ENCODE measurements at places on chromosomes 3 and 15.

DNA sequence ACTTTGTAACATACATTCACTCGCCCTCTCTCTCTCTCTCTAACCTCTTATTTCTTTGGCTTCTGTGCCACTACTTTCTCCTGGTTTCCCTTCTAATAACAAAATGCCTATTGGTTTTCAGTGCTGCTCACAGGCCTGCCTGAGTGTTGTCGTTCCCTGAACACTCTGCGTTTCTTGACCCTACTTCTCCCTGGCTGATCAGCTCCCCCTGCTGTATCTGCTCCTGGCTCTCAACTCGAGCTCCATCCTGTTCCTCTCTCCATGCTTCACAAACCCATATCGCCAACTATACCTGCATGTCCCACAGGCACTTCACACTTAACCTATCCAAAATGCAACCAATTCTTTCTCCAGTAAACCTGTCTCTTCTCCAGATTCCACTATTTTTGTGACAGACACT lies 111.4 kb downstream of the OPA1 start:
- DNase-seq = no peak

DNA sequence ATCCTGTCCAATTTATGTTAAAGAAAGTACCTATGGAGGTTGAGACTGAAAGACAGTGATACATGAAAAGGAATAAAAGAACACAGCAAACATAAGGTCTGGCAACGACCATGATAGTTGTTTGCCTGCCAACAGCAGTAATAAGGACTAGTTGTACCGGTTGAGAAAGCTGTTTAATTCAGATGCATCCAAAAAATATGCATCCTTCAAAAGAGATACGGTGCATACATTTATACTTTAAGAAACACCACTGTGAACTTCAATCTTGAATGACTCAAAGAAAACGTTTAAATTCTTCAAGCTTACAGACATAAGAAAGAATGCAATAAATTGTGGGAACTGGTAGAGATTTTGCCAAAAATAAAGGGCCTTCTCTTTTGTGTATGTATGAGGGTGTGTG lies 492.1 kb downstream of the NLGN1 start:
- no peak for DNase-seq

GRCh38 chr3:52830535-52831258 lies at the start of gene ITIH4:
TSS of gene ITIH4 (minus strand) at chr3:52830672. CDS start at chr3:52830642, 30 bp downstream.
- DNase-seq = no peak

DNA sequence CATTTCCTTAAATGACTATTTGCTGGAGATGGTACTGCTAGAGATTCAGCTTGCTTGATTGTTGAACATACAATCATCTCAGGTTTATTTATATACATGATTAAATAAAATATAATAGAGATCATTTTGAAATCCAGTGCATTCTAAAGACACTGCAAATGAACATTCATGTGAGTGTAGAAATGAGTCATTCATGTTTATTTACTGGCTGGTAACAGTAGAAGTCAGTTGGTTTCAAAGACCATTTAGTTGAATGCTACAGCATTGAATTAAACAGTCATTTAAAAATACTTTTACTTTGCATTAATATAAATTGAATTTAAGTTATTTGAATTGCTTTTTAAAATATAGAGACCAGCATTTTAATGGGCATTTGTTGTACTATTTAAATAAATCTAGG lies 551.9 kb upstream of the GOLIM4 start:
- no peak for DNase-seq

GRCh38 chr3:143731776-143732175 lies 116.5 kb downstream of the SLC9A9 start:
- no peak for DNase-seq

DNA sequence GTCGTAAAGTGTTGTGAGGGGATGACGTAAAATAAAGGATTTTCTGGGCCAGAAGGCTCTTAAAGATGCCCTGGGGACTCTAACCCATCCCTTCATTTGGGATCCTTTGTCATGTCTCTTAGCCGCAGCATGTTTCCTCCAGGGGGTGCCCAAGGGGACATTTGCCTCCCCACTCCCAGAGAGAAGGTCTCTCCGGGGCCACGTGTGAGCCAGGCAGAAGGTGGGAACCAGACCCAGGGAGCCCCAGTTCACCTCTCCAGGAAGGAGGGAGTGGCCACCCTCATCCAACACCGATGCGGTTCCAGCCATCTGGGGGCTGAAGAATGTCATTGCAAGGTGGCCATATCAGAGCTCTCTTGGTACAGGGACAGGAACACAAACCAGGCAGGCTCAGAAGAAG lies 25.2 kb downstream of the ST8SIA2 start:
- DNase-seq = no peak

- DNase-seq = no peak
These were observed 44.0 kb downstream of the MESD start for GRCh38 chr15:80945605-80946004.

- peak; percentile 33 for DNase-seq
These were observed 30.3 kb downstream of the CDC25A start for GRCh38 chr3:48157950-48158376.

DNA sequence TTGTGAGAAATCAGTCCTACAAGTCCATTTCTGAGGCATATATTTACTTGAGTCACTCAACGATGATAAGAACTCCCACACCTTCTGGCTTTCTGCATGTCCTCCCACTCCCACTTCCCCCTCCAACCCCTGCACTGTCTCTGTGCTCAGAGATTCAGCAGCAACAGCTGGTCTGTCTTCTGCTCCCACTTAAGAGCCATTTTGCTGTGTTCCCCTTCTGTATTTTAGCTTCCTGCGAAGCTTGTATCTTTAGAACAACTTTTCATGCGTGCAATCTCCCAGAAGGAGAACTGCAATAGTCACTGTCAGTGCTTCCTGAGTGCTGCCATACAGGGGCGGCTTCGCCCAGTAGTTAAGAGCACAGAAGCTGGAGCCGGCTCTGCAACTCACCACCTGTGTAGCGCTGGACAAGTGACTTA lies 90.0 kb upstream of the SPATA12 start:
- DNase-seq = no peak

DNA sequence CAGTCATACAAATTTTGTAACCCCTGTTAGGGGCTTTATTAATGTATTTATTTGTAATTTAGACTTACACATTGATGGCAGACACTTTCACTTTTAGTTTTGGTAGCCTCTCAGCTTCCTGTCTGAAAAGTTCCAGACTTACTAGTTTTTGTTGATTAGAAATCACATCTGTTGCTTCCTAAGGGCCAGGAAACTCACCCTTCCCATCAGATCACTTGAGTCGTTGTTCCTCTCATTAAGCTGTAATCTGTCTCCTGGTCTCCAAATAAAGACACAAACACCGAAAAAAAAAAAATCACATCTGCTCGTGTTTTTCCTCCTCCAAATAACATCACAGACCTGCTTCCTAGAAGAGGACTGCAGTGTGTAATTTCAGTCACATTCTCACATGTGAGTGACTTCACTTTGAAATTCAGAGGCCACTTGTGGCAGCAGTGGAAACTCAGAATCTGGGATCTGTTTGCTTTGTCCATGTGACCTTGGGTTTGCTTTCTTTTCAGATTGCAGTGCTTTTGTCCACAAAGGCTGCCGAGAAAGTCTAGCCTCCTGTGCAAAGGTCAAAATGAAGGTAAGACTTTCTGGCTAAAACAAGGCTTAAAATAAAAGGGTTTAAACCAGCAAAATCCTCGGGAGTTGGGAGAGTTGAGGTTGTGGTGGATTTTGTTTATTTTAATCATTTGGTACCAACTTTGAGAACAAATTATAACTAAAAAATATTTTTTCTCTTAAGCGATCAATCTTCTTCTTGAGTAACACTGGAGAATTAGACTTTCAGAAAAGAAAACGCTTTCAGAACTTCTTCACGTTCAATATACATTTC lies 87.0 kb downstream of the KLHL25 start:
- peak; percentile 66 for DNase-seq

GRCh38 chr3:23304424-23304823 lies 101.3 kb downstream of the UBE2E2 start:
- no peak for DNase-seq

DNA sequence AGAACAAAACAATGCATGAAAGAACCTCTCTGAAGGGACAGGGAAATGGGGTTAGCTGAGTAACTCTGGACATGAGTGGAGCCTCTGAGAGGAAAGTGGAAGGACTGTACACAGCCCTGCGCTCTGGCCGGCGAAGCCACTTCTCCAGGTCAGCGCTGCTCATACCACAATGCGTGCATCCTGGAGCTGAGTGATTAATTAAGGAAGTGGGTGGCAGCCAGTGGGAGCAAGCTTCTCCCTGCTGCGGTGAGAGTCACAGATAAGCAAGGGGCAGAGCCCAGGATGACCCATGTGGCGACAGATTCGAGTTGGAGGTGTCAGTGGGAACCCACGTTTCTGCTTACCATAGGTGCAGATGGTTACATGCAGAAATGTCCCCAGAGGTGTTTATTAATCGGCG lies 48.0 kb downstream of the KLF15 start:
- DNase-seq = no peak

DNA sequence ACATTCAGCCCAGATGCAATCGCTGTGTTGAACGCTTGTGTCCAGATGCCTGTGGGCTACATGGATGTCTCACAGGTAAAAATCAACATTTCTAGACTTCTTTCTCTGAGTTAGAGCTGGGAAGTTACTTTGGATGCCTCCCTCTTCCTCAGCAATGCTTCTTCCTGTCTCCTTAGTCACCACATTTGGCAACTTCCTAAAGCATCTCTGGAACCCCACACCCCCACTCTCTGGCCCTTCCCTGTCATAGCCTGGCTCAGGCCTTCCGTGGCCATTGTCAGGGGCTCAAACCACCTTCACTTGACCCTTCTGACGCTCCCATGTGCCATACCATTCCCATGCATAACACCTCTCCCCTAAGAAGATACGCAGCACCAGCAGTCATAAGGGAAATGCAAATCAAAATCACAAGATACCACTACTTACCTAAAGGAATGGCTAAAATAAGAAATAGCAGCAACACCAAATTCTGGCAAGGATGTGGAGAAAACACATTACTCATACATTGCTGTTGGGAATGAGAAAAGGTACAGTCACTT lies 21.6 kb upstream of the RGMA start:
- DNase-seq = no peak

- no peak for DNase-seq
These were observed 180.8 kb downstream of the KCNAB1 start for GRCh38 chr3:156300929-156301840.

GRCh38 chr15:53536479-53537120 lies 222.9 kb downstream of the WDR72 start:
- DNase-seq = no peak

DNA sequence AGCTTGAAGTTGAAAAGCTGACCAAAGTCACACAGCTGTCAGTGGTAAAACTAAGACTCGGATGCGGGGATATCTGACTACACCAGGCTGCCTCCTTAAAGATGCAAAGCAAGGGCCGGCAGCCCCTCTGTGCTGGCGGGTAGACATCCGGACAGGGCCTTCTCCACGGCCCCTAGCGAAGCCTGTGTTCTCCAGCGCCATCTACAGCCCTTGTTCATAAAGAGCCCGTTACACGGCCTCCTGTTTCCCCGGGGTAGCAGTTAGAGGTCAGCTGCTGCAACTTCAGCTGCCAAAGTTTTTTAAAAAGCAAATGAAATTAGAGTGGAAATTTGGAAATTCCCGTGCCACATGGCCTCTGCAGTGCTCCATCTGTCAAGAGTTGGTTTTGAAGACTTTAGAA lies 383.0 kb downstream of the TBL1XR1 start:
- DNase-seq = no peak

- no peak for DNase-seq
These were observed 294.9 kb downstream of the SHQ1 start for GRCh38 chr3:72553298-72553697.

DNA sequence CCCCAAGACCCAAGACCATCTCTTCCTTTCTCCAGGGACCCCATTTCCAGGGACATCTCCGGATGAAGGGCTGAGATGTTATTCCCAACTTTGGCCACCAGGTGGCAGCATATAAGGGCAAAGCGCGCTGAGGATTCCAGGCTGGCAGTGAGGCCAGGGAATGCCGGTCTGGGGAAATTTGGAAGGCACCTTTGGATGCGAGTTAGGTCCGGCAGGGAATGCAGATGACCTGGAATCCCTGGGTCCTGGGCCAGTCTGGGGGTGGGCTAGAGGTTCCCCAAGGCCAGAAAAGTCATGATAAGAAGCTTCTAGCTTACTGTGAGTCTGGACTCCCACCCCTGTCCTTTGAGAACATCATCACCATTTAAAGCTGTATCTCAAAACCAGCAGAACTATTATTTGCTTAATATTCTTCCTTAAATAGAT lies 1.6 kb upstream of the CHST13 start:
- DNase-seq = peak; percentile 43

DNA sequence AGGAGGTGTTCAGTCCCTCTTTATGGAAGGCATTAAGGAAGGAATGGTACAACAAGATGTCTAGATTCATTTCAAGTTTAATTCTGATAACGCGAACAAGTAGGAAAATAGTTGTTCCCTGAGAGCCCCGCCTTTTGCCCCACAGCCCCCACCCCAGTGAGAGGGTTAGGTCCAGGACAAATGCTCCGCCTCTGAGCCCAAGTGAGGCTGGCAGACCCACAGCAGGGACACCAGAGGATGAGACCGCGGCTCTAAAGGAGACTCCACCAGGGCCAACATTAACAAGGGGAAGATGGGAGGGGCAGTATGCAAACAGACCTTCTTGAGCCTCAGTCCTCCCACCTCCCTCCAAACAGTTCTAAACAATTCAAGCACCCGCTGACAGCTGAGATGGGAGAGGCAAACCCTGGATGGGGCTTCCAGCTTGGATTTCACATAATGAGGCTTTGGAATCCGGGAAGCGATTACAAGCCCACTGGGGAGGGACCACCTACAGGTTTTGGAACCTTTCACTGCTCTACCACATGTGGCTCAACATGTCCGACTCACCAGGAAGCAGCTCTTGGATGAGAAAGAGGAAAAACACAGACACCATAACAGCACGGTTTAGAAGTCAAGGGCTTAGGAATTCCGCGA lies 42.9 kb upstream of the IREB2 start:
- no peak for DNase-seq

DNA sequence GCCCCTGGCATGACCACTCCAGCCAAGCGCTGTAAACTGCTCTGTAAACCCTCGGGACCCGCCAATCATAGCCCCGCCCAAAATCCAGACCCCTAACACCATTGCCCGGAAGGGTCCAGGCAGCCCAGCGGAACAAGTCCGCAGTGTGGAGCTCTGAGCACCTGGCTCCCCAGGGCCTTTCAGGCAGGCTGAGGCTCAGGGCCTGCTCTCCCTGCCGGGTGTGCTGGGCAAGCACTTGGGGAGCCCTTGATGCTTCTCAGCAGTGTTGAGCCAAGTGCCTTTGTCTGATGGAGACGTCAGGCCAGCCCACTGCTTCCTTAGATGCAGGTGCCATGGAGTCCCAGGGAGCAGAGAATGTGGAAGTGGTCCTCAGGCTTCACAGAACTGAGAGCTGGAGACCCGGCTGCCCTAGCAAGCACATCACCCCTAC lies 106.2 kb downstream of the TLE3 start:
- DNase-seq = no peak

- DNase-seq = no peak
These were observed 89.6 kb upstream of the CBLB start for GRCh38 chr3:105958237-105959000.

- no peak for DNase-seq
These were observed 487.2 kb upstream of the BCHE start for GRCh38 chr3:166324401-166324800.

GRCh38 chr3:82329300-82329699 lies 567.9 kb upstream of the GBE1 start:
- DNase-seq = no peak

- DNase-seq = no peak
These were observed 68.1 kb upstream of the ATP2C1 start for GRCh38 chr3:130825762-130826299.
